Thoracic aorta (tissue), 2 donors: ENCODE measurements at places on chromosomes 3 and 15.

DNA sequence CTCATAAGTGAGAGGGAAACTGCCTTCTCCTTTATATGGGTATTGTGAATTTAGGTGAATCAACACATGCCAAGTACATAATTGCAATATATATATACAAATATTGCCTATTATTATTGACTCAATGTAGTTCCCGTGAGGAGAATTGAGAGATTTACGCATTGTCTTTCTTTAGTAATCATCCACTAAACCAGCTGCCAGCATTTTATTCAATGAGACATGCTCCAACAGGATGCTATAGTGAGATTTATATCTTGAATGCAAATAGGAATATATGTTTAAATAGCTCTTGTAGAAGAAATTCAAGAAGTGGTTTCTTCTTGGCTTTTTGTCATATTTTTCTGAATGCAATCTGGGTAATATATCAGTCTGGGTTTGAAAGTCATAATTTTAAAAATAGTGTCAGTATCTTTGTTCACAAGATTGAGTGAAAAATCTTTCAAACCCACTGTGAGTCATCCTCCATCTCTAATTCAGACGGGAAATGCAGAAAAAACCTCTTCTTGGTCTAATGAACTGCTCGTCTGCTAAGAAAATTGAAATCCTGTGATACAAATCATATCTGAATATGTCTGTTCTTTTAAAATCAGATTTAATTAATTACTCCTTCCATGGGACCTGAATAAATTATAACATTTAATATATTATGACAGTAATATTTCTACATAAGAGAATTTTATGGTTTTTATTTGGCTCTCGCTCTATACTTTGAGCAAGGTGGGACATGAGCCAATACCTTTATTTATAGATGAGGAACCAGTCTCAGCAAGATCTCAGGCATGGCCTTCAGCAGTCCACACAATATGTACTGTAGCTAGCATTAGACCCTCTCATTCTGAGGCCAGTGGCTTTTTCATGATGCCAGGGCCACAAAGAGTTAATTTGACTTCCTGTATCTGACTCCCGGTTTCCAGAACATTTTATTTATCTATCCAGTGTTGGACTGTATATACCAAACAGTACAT is 516.0 kb downstream of the GABRG3 start:
- no peak overlapping the region for H3K4me3 ChIP-seq
- no peak overlapping the region for H3K27ac ChIP-seq
- H3K4me1 ChIP-seq: no peaks in the 10 kb centered on the region
- H3K27me3 ChIP-seq: no peaks in the 10 kb centered on the region
- H3K36me3 ChIP-seq: no peaks in the 10 kb centered on the region
- DNase-seq: no peak

- DNase-seq: no peak
- H3K4me3 ChIP-seq: no peak overlapping the region
- H3K36me3 ChIP-seq: no peaks in the 10 kb centered on the region
- peaks cover 10% of the 10 kb centered on the region for H3K4me1 ChIP-seq
- H3K27me3 ChIP-seq: no peaks in the 10 kb centered on the region
Measured at GRCh38 chr3:195162033-195162669, 108.8 kb downstream of the XXYLT1 start.

GRCh38 chr3:184361932-184362667 is 590 bp downstream of the POLR2H start:
- H3K36me3 ChIP-seq: peaks cover 9% of the 10 kb centered on the region
- H3K4me1 ChIP-seq: peaks cover 27% of the 10 kb centered on the region
- H3K4me3 ChIP-seq: peak overlapping the region; percentile 98
- DNase-seq: no peak

- no peak overlapping the region for H3K4me3 ChIP-seq
- no peaks in the 10 kb centered on the region for H3K36me3 ChIP-seq
- no peaks in the 10 kb centered on the region for H3K27me3 ChIP-seq
- peak overlapping the region; percentile 96 for H3K27ac ChIP-seq
- peaks cover 30% of the 10 kb centered on the region for H3K4me1 ChIP-seq
Measured at GRCh38 chr15:66619152-66619903, 53.5 kb upstream of the LCTL start.

- H3K27ac ChIP-seq: peak overlapping the region; percentile 98
- H3K36me3 ChIP-seq: no peaks in the 10 kb centered on the region
- H3K4me1 ChIP-seq: peaks cover 18% of the 10 kb centered on the region
- no peak overlapping the region for H3K4me3 ChIP-seq
Measured at GRCh38 chr15:68274201-68274848, 3.2 kb upstream of the FEM1B start.

DNA sequence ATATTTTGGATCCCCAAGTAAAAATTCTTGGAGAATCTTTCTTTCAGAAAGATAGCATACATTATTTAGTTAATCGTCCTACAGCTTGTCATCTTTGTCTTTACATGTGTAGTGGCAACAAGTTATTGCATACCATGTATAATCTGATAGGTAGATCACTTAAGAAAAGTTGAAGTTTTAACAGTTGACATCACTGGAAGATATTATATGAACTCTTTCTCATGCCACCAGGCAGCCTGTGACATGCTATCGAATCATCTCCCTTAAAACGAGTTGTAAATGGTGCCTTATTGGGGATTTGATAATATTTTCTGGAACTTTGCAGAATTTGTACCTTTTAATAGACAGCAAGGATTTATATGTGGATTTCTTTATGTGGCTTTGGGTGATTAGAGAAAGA is 8.7 kb downstream of the U2SURP start:
- peaks cover 6% of the 10 kb centered on the region for H3K36me3 ChIP-seq
- H3K27me3 ChIP-seq: no peaks in the 10 kb centered on the region
- no peak overlapping the region for H3K4me3 ChIP-seq
- H3K27ac ChIP-seq: no peak overlapping the region
- H3K4me1 ChIP-seq: peaks cover 7% of the 10 kb centered on the region
- DNase-seq: no peak

GRCh38 chr3:156631323-156631722 is 43.1 kb upstream of the TIPARP start:
- DNase-seq: no peak
- no peaks in the 10 kb centered on the region for H3K36me3 ChIP-seq
- H3K4me1 ChIP-seq: no peaks in the 10 kb centered on the region
- H3K27ac ChIP-seq: no peak overlapping the region
